ENCODE measurements at places on chromosomes 3 and 15.

- peak; percentile 14 for DNase-seq
These were observed at the start of gene ATP2B2 for GRCh38 chr3:10505050-10505790. Gene ATP2B2, minus strand, starts transcription at chr3:10505586. Its CDS starts 56,043 bp downstream, at chr3:10449543.

DNA sequence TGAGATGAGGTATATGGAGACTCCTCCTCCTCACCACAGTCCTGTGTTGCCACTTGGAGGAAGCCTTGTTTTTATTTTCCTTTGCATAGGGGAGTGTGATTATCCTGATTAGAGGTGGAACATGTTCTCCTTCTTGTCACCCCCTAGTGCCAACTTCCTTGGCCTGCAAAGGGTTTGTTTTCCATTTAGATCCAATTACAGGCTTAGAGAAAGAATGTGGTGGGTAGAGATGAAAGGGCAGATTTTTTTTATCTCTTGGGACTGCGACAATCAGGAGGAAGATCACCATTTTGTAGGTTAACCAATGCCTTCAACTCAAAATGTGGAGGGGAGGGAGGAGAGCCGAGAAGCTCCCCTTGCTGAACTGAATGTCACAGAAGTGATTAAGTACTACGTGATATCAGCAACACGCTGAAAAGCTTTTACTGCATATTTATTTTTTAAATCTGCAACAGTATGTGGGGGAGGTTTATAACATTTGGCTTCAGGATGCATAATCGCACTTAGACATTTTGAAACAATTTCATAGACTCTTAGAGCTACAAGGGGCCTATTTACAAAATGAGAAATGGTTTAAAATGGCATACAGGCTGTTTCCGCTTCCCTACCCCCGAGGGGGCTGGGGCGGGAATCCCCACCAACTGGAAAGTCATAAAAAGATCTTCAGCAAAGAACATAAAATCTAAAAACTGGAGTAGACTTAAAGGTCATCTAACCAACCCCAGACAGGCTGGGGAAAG, 2.4 kb downstream of the LMCD1 start:
- no peak for DNase-seq

DNA sequence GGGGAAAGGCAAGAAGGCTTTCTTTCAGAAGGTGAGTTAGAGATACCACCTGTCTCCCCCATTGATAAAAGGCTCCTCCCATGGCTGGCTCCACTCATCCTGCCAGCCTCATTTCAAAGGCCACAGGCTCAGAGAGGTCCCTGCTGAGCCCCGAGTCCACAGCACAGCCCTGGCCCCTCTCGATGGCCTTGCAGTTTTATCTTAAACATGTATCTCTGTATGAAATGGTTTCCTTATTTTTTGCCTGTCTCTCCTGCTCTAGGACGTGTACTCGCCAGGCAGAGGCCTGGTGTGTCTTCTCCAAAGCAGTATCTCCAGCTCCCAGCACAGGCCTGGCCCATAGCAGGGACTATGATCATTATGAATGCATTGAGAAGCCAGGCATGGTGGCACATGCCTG, 160.5 kb upstream of the NSMCE3 start:
- no peak for DNase-seq

GRCh38 chr3:85785766-85786165, 827.0 kb downstream of the CADM2 start:
- no peak for DNase-seq

DNA sequence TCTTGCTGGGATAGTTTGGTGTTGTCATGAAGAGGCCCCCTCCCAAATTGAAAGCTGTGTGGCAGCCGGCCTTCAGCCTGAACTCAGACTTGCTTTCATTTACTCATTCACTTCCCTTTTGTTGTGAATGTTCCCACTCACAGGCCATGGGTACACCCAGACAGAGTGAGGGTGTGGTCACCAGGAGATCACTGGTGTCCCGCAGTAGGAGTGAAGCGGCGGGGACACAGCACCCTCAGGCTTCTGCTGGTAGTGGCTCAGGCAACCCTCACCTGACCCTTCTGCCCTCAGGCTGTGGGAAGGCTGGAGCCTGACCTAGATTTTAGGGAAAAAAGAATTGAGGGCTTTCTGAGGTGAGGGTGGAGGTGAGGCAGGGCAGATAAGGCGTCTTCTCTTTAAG, 244.4 kb downstream of the SOX2 start:
- DNase-seq: no peak

DNA sequence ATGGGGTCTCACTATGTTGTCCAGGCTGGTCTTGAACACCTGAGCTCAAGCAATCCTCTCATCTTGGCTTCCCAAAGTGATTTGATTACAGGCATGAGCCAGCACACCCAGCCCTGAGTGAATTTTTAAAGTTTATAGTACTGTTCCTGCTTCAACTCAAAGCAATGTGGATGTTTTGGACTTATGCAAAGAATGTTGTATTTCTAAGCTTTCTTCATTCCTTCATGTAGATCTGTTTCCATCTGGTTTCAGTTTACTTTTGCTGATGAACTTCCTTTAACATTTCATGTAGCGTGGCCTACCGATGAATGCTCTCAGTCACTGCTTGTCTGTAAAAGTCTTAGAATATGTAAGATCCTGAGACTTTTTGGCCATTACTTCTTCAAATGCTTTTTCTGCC, 23.2 kb downstream of the NRG4 start:
- no peak for DNase-seq

DNA sequence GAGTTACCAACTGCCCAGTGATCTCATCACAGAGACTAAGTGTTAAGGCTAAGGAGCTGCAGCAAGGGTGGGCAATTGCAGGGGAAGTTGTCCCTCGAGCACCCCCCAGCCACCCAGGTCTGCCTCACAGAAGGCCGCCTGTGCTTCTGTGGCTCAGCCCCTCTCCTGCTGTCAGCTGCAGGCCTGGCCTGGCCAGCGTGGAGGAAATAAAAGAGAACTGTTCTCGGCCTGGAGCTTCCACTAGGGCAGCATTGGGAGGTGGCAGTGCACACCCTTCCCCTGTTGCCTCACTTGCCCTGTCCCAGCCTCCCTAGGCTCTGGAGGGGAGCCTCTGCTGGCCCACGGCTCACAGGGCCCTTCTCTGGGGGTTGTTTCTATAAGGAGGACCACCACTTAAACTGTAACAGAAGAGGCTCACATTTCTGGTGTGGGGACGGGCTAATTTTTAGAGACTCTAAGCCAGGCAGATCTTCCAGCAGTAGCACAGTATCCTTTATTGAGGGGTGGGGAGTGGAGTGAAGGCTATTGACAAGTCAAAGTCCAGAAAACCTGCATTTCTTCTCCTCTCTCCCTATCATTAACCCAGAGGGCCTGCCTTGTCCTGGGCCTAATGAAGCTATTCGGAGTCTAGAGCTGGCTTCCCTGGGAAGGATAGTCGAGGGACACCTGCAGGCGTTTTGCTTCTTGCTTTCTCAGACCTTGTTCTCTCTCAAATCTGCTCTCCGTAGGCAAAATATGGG, 75.6 kb upstream of the ADPGK start:
- no peak for DNase-seq

GRCh38 chr3:15427981-15428380, 583 bp downstream of the EAF1 start:
- no peak for DNase-seq

- no peak for DNase-seq
These were observed 22.0 kb downstream of the PRR23E start for GRCh38 chr3:127214975-127215374.

GRCh38 chr15:91857772-91858171, 4.3 kb downstream of the SLCO3A1 start:
- peak; percentile 19 for DNase-seq

- DNase-seq: no peak
These were observed 575 bp downstream of the LEO1 start for GRCh38 chr15:51971032-51971374.

- no peak for DNase-seq
These were observed 104.9 kb downstream of the OCA2 start for GRCh38 chr15:27993996-27994780.

GRCh38 chr3:128229106-128229857, 76.0 kb downstream of the EEFSEC start:
- no peak for DNase-seq

GRCh38 chr3:63727233-63727632, 74.8 kb downstream of the SNTN start:
- no peak for DNase-seq

- no peak for DNase-seq
These were observed at the start of gene PTH1R for GRCh38 chr3:46877406-46878125. Gene PTH1R, plus strand, starts transcription at chr3:46877721. Its CDS starts 5,839 bp downstream, at chr3:46883560.

- no peak for DNase-seq
These were observed 87.5 kb downstream of the CORO2B start for GRCh38 chr15:68666120-68666811.

DNA sequence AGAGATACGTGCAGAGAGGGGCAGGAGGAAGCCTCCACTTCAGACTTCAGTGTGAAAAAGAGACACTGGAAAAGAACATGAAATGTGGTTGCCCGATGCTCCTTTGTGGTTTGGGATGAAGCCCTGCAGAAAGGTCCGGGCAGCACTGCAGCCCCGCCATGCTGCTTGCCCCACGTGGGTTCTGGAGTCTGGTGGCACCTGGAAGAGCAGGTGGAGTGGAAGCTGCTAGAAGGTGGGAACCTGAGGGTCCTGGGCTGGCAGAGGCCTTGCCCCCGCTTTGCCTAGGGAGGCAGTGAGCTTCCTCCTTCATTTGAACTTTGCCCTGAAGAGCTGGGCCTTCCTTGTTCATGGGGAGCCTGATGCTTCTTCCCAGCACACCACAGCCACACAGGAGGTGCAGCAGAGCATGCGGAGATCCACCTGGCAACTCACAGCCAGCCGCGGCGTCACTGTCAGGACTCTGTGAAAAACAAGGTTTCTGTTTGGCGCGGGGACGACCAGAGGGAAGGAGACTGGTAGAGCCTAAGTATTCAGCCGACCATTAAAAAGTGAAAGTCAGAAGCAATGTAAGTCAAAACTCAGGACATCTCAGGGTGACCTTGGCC, 59.0 kb downstream of the APBA2 start:
- DNase-seq: no peak

GRCh38 chr15:97143592-97144376, 813.3 kb downstream of the NR2F2 start:
- no peak for DNase-seq

DNA sequence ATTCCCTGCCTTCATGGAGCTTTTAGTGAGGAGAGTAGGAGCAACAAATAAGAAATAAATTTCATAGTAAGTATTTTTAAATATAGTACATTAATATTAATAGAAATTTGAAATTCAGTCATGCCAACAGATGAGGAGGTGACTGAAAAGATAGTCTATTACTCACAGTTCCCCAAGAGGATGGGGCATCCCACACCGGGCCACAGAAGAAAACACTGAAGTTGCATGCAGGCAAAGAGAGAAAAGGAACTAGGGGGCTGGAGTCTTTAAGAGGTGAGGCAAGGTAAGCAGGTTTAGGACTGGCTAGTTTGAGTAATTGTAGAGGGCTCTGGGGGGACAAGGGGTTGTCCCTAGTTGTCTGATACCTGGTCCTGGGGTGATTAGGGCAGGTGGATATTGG, 120.1 kb upstream of the UMPS start:
- DNase-seq: no peak
